ENCODE measurements at places on chromosomes 16 and 17.

- no peak for DNase-seq
Measured at GRCh38 chr16:75092777-75093176, 23.8 kb downstream of the LDHD start.

- no peak for DNase-seq
Measured at GRCh38 chr16:75234856-75235696, 16.3 kb downstream of the CTRB1 start.

DNA sequence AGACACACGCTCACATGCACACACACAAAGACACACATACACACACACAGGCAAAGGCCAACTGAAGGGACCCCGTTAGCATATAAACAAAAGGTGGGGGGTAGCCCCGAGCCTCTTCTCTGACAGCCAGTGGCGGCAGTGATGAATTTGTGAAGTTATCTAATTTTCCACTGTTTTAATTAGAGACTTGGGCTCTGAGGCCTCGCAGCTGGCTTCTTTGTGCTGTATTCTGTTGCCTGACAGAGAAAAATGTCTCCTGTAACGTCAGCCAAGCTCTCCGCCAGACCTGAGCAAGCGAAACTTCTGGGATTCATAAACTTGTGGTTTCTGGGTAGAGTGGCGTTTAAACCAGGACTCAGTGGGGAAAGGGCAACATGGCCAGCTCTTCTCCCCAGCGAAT, 113.9 kb upstream of the FOXF1 start:
- DNase-seq, result no peak

DNA sequence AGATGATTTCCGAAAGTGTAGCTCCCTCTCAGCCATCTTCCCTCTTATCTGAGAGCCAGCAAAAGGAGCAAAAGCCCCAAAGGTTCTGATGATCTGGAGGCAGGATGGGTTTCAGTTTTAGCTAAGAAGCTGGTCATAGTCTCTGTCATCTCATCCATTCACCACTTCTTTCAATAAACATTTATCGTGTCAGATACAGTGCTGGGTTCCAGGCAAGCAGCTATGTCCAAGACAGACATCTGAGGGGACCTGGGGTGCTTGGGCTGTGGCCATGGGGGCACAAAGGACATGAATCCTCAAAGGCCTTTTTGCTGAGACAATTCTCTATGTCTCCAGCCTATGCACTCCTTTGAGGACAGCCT, 1.0 kb upstream of the ETV4 start:
- no peak for DNase-seq

DNA sequence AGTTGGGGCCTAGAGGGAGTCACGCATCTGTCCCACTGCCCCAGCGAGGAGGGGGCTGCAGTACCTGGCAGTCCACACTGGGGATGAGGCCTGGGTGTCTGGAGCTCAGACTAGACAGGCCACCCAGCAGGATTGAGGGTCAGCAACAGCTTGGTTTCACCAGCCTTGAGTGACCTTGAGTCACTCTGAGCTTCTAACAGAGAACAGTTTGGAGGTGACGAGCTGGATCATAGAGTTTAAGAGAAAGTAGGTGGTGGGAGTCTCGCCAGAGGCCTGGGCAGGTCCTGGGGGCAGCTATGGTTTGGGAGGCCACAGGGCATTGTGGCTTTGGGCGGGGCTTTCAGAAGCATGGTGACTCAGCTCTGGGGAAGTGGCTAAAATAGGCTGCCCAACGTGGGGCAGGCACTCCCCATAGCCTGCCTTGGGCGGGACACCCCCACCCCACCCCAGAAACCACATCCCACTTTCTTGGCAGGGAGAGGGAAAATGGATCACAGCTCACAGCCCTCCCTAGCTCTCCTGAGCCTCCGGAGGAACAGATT, 20.5 kb downstream of the CDC42EP4 start:
- no peak for DNase-seq

DNA sequence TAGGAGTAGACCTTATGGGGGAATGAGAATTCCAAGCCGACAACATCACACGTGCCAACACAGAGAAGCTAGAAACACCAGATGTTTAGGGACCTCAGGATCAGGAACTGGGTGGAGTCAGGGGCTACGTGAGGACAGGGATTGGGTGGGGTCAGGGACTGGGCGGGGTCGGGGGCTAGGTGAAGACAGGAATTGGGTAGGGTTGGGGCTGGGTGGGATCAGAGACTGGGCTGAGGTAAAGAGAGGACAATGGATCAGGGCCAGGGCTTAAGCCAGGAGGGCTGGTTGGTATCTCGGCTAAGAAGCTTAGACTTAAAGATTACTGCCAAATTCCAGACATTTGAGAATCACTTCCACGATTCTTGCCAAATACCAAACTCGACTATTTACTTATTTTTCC, 11.6 kb downstream of the TEKT5 start:
- peak; percentile 92 for DNase-seq

GRCh38 chr17:50469208-50469605, 527 bp upstream of the CHAD start:
- no peak for DNase-seq

DNA sequence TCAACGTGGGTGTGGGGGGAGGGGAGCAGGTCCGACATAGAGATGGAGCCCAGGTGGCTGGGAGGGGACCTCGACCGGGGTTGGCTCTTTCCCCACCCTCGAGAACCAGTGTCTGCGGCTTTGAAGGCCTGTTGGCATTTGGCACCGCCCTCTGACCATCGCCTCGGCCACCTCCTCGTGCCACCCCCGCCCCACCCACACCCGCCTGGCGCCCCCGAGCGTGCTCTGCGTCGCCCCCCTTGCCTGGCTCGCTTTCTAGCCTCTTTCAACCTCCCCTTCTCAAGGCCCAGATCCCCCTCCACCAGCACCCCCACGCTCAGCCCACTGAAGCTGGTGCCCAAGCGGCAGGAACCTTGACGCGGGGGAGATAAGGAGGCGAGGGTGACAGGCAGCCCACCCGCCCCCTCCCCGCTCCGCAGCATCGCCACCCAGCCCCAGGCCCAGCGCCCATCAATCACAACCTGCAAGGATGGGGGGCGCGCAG, 619 bp downstream of the CACNB1 start:
- peak; percentile 75 for DNase-seq

DNA sequence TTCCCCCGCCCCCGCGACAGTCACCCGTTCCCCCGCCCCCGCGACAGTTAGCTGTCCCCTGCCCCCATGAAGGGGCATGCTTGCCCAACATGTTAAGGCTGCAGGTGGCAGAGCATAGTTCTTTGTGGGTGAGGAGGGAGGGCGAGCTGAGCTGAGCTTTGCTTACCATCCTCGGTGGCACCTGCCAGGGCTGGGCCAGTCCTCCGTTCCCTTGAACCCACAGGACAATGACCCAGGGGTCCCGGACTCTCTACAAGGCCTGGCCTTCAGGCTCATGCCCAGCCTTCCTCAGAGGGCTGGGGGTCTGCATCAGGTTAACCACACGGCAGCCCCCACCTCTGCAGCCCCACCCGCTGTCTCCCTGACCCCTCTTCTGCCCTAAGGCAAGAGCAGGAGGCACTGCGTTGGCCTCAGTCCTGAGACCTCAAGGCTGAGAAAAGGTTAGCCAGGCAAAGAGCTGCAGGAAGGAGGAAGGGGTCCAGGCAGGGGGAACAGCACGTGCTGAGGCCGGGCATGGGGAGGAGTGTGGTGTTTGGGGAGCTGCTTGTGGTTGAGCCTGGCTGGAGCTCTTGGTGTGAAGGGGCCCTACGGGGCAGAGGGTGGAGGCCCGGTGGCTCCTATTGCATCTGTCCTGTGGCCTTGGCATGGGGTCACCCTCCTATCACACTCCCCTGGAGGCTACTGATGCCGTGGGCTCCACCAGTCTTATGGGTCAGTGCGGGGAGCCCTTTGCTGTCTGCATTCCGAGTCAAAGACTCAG, 11.4 kb upstream of the DOC2B start:
- no peak for DNase-seq

- no peak for DNase-seq
Measured at GRCh38 chr16:2514333-2515179, 804 bp downstream of the ATP6V0C start.

GRCh38 chr16:82616356-82616755, 10.4 kb upstream of the CDH13 start:
- DNase-seq, result no peak

DNA sequence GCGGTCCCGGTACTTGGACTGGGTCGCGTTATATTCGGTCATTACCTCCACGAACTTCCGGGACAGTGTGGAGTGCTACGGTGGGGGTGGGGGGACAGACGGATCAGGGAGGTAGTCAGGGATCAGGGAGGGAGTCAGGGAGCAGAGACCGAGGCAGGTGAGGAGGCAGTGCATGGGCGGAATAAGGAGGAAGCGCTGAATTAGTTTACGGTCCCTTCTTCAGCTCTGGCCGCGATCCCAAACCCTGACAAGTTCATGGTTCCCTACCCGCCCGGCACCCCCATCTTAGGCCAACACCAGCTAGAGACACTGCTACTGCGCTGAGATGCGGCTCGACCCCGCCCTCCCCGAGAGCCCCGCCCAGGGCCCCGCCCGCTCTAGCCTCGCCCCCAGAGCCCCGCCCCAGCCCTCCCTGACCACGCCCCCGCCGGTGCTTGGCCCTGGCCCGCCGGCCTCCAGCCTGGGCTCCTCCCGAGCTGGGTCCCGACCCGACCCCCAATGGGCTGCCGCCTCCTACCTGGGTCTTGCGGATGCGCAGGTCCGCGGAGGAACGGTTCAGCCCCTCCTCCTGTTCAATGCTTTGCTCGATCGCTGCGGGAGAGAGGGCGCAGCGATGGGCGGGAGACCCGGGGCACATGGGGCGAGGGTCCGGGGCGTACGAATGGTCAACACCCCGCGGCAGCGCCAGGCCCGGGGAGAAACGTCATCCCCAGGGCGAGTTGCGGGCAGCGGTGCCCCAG, 12.1 kb downstream of the HSD3B7 start:
- no peak for DNase-seq

DNA sequence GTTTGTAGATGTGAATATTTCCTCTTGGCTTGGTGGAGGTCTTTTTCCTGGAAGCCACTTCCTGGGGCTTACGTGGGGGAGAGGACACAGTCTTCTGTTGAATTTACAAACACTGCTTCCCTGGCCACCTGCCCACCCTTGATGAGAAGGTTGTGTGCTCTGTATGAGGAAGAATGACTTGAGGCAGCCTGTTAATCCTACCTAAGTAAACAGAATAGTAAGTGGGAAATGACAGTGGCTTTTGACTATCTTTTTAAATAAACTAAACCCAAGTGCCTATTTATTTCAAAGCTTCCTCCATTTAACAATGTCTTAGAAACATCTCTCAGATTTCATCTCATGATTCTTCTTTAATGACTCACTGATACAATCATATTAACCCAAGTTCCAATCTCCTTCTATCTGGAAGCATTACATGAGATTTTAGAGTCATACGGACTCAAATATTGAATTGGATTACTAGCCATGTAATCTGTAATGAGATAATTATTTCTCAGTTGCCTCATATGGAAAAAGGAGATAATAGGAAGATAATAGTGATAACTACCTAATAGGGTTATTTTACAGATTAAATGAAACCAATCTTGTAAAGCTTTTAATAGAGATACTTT, 96.6 kb upstream of the SMIM36 start:
- no peak for DNase-seq

DNA sequence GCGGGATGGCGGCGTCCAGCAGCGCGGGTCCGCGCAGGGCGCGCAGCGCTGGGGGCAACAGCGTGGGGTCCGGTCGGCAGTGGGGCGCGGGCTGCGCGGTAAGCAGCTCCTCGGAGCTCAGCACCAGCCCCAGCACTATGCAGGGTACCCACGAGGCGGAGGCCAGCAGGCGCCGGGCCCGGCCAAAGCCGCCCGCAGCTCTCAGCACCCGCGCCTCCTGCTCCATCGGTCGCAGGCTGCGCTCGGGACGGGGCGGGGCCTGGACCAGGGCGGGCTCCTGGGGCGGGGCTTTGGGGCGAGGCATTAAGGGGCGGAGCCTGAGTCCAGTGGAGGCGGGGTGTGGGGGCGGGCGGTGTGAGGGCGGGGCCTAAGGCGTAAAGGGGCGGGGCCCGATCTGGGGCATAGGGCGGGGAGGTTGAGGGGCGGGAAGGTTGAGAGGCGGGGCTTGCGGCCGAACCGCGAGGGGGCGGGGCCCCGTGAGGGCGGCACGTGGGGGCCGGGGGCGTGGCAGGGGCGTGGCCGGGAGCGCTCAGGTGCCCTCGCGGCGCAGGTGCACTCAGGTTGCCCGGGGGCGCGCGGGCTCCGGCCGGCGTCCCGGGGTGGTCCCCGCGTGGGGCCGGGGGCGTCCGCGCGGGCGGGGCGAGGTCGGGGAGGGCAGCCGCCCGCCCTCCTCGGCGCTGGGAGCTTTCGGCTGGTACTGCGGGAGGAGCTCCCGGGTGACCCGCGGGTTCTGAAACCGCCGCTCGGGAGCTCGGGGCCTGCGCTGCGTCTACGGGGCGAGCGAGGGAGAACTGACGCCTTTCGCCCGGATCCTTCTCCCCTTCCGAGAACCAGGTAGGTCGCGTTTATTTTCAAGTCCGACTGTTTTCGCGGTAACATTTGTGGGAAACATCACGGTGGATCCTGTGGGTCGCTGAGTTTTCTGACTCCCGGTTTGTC, 1.4 kb upstream of the SLC22A31 start:
- peak; percentile 98 for DNase-seq

- DNase-seq, result no peak
Measured at GRCh38 chr17:31754239-31754945, 104.7 kb downstream of the COPRS start.

DNA sequence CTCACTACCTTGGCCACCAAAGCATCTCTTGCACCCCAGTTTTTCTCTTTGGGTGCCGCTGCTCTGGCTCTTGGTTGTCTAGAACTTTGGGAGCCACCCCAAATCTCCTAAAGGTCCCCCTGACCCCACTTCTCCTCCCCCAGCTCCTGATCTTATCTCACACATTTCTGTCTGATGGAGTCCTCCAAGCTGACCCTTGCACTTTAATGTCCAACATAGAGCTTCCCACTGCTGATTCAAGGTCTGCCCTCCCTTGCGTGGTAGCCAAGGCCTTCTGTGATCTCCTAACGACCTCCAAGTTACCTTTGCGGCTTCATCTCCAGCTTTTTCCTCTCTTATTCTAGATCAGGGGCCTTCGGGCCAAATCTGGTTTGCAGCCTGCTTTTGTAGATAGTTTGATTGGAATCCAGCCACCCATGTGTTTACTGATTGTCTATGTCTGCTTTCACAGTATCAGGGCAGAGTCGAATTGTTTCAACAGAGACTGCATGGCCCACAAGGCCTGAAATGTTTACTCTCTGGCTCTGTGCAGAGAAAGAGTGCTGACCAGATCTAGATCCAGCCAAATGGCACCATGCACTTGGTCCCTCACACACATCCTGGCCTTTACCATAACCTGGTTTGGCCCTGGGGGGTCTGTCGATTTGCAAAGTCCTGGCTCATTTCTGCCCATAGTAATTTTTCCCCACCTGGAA, 168.6 kb downstream of the HAPSTR1 start:
- no peak for DNase-seq

- no peak for DNase-seq
Measured at GRCh38 chr17:82334622-82335394, 1.2 kb upstream of the SECTM1 start.

GRCh38 chr17:27538156-27538955, 82.1 kb downstream of the KSR1 start:
- DNase-seq, result no peak

Data from D341Med (cell line).